H9 (cell line): ENCODE measurements at places on chromosomes 7 and 10. TPM values are rescaled to one million over a fixed set of nuclear protein-coding genes. Genes with fewer than 3 reads are reported as not detected.

Gene SORBS1
- total RNA-seq, result 21.5 and 24.3 TPM in 2 replicates

GRCh38 chr10:67794256-67794655 is 43.7 kb downstream of the DNAJC12 start:
- H3K4me3 ChIP-seq, result no peak overlapping the region
- peaks cover 5% of the 10 kb centered on the region; the same call in 1 of the 2 replicates for H3K4me1 ChIP-seq
- H3K27ac ChIP-seq, result no peak overlapping the region

GRCh38 chr10:129870961-129871621 is 93.0 kb downstream of the EBF3 start:
- DNase-seq, result no peak
- no peak overlapping the region for H3K27ac ChIP-seq
- H3K4me3 ChIP-seq, result no peak overlapping the region
- no peaks in the 10 kb centered on the region for H3K4me1 ChIP-seq

DNA sequence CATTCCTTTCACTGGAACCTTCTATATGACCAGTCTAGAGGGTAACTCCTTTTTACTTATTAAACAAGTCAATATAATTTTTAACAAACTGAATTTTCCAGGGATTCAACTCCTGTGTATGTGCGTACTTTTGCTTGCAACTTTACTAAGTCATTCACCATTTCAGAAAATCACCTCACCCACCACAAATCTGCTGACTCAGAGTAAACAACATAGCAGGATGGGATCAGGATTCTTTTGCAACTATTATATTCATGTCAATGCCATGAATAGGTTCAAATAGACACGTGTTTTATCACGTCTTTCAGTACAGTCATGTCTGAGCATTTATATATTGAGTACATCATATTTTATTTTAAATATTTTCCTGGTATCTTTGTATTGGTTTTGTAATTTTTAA is 14.5 kb downstream of the CTTNBP2 start:
- H3K27me3 ChIP-seq, result no peaks in the 10 kb centered on the region
- H3K4me1 ChIP-seq, result no peaks in the 10 kb centered on the region
- peaks cover 19% of the 10 kb centered on the region; the same call in 2 of the 3 replicates for H3K36me3 ChIP-seq
- DNase-seq, result no peak

GRCh38 chr7:109479388-109479787 is 909.7 kb downstream of the DNAJB9 start:
- DNase-seq, result no peak
- H3K27me3 ChIP-seq, result no peaks in the 10 kb centered on the region
- no peaks in the 10 kb centered on the region for H3K4me1 ChIP-seq
- H3K4me3 ChIP-seq, result no peak overlapping the region

DNA sequence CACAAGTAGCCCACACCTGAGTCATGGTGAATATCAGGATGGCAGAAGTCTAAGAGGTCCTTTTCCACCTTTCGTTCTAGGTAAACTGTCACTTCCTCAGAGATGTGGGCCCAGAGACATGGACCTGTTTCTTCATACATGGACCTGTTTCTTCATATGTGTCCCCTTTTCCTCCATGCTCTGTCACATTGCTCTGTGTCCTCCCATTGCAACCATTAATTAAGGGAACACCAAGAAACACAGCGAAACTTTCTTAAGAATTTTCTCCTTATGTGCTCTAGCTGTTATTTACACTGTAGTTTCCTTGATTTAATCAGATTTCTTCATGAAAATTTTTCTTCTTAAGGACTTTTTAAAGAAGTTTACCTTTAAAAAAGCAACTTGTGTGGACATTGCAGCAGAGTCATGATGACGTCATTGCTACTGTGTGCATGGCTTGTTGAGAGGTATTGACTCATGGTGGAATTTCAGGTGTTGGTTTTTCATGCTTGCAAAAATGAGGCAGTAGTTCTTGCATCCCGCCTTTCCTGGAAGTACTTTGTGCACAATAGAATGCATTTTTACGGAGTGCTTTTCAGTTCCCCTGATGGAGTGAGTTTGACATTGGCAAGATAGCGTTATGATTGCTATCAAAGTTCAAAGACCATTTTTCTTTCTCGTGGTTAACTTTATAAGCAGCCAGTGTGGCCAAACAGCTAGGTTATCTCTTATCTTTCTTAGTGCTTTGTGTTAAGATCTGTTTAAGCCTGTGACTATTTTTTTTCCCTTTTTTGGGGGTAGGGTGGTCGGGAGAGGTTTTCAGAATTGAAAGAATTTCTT is 37.7 kb downstream of the CFAP58 start:
- no peak for DNase-seq
- no peak overlapping the region for H3K27ac ChIP-seq
- H3K27me3 ChIP-seq, result no peaks in the 10 kb centered on the region
- no peaks in the 10 kb centered on the region for H3K4me1 ChIP-seq
- no peak overlapping the region for H3K4me3 ChIP-seq

- no peak overlapping the region for H3K27ac ChIP-seq
- H3K36me3 ChIP-seq, result no peaks in the 10 kb centered on the region; the same call in 1 of the 2 replicates
- no peaks in the 10 kb centered on the region for H3K27me3 ChIP-seq
Observed at GRCh38 chr7:39199006-39199405, 221.3 kb downstream of the POU6F2 start.

- H3K27ac ChIP-seq, result no peak overlapping the region
- 0 out of 2 replicates have a peak, but pooled peaks cover 2% of the 10 kb centered on the region for H3K4me1 ChIP-seq
- no peaks in the 10 kb centered on the region for H3K27me3 ChIP-seq
- H3K4me3 ChIP-seq, result no peak overlapping the region
- H3K36me3 ChIP-seq, result no peaks in the 10 kb centered on the region
Observed at GRCh38 chr7:141231018-141231792, 157.3 kb downstream of the TMEM178B start.

DNA sequence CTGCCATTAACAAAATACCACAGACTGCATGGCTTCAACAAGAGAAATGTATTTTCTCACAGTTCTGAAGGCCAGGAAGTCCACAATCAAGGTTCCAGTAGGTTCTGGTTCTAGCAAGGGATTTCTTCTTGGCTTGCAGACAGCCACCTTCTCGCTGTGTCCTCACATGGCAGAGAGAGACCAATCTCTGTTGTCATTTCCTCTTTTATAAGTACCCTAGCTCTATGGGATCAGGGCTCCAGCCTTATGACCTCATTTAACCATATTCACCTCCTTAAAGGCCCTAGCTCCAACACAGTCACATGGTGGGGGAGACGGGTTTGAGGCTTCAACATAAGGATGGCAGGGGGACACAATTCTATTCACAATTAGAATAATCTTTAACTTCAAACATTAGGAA is 23.6 kb downstream of the ABI1 start:
- DNase-seq, result no peak
- H3K27ac ChIP-seq, result no peak overlapping the region
- peaks cover 8% of the 10 kb centered on the region; the same call in 1 of the 2 replicates for H3K4me1 ChIP-seq
- no peak overlapping the region for H3K4me3 ChIP-seq

- no peaks in the 10 kb centered on the region for H3K27me3 ChIP-seq
- H3K36me3 ChIP-seq, result no peaks in the 10 kb centered on the region
- H3K27ac ChIP-seq, result no peak overlapping the region
- H3K4me1 ChIP-seq, result no peaks in the 10 kb centered on the region
Observed at GRCh38 chr10:46323176-46323575, 36.4 kb downstream of the ANTXRL start.

Gene TMEM140
- not detected in 2 replicates for total RNA-seq

DNA sequence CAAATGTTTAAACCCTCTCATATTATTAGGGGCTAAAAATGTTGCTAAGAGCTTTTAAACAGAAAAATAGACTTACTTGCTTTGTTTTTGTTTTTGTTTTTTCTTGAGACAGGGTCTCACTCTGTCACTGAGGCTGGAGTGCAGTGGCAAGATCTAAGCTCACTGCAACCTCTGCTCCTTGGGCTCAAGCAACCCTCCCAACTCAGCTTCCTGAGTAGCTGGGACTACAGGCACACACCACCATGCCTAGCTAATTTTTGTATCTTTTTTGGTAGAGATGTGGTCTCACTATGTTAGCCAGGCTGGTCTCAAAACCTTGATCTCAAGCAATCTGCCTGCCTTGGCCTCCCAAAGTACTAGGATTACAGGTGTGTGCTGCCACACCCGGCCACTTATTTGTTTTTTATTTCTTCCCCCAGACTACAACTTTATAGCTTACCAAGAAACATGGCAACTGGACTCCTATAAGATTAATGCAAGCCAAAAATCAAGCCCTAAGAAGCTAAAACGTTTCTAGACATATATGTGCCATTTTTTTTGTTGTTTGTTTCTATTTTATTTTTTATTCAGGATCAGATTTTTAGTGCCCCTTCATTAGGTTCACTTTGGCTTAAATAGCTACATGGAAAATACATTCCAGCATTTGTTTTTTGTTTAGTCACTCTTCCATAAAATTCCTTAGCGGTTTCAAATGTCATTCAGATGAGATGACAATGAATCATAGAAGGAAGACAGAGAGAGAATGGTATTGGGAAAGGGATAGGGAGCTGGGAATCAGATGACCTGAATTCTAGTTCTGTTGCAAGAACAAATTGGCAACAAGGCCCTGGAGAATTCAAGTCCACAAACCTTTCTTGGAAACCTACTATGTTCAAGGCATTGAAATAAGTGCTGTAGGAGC is 163.4 kb upstream of the MKLN1 start:
- H3K4me3 ChIP-seq, result no peak overlapping the region
- no peaks in the 10 kb centered on the region; the same call in 1 of the 2 replicates for H3K4me1 ChIP-seq
- DNase-seq, result no peak
- H3K36me3 ChIP-seq, result no peaks in the 10 kb centered on the region
- no peak overlapping the region for H3K27ac ChIP-seq

- no peak for DNase-seq
- no peaks in the 10 kb centered on the region for H3K27me3 ChIP-seq
- no peak overlapping the region for H3K4me3 ChIP-seq
- no peak overlapping the region for H3K27ac ChIP-seq
Observed at GRCh38 chr7:34058801-34059135, 153.4 kb downstream of the BMPER start.

Gene MRPS17
- 25.9 and 28.0 TPM in 2 replicates for total RNA-seq

DNA sequence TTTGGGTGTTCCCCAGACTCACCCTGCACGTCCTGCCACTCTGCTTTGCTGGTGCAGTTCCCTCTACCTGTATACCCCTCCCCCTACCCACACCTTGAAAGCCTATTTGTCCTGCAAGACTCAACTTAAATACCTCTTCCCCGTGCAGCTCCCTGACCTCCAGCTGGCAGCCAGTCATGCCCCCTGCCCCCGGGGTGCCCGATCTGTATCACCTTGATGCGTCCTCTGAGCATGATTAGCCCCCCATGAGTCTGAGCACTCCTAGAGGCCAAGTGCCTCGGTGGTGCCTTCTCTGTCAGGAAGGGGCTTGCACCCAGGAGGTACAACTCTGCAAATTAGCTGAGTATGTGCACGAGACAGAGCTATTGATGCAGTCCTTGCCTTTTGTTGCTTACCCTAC is 95.1 kb downstream of the RGS10 start:
- no peak overlapping the region for H3K4me3 ChIP-seq
- no peaks in the 10 kb centered on the region for H3K4me1 ChIP-seq
- no peak overlapping the region for H3K27ac ChIP-seq
- H3K36me3 ChIP-seq, result no peaks in the 10 kb centered on the region; the same call in 2 of the 3 replicates
- no peak for DNase-seq

- H3K27me3 ChIP-seq, result no peaks in the 10 kb centered on the region
- peaks cover 76% of the 10 kb centered on the region for H3K36me3 ChIP-seq
- no peaks in the 10 kb centered on the region for H3K4me1 ChIP-seq
- no peak overlapping the region for H3K27ac ChIP-seq
- DNase-seq, result no peak
Observed at GRCh38 chr10:5762531-5762930, 50.7 kb downstream of the GDI2 start.

DNA sequence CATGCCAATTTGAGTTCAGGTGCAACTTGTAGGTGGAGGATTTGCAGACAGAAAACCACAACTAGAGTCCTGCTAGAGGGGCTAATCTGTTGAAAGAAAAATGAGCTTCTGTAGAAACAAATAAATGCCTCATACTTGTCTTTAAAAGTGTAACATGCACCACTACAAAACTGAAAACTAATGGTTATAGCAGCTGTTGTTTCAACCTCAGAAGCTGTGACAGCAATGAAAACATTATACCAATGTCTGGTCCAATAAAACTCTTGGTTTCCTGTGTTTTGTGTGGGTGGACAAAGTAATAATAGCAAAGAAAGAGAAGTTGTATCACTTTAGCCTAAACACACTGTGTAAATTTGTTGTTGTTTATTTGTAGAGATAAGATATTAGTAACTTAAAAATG is 3.4 kb upstream of the PPP1R9A start:
- H3K27me3 ChIP-seq, result no peaks in the 10 kb centered on the region
- no peak overlapping the region for H3K4me3 ChIP-seq
- DNase-seq, result no peak
- no peaks in the 10 kb centered on the region; the same call in 2 of the 3 replicates for H3K36me3 ChIP-seq
- H3K4me1 ChIP-seq, result no peaks in the 10 kb centered on the region
- H3K27ac ChIP-seq, result no peak overlapping the region

Gene CLRN3
- total RNA-seq, result not detected in 2 replicates

GRCh38 chr10:74314166-74314565 is 163.1 kb downstream of the ADK start:
- no peaks in the 10 kb centered on the region for H3K4me1 ChIP-seq
- no peak for DNase-seq
- no peaks in the 10 kb centered on the region for H3K27me3 ChIP-seq
- H3K27ac ChIP-seq, result no peak overlapping the region
- H3K4me3 ChIP-seq, result no peak overlapping the region

DNA sequence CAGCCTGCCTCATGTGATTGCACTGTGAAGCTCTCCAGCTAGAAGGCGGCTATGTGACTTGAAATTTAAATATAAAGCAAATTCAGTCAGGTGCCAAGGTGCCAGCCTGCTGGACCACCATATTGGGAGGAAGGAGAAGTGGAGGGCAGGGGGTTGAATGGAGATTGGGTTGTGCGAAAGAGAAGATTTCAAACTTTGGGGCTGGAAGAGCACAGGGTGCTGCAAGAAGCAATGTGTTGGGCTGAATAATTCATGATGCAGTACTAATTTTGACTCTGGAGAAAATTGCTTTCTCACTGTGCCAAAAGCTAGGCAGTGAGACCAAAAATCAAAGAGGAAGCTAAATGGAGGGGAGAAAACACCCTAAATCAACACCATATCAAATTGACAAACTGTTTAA is 335.3 kb downstream of the NRG3 start:
- H3K36me3 ChIP-seq, result no peaks in the 10 kb centered on the region
- no peak overlapping the region for H3K27ac ChIP-seq
- H3K4me3 ChIP-seq, result no peak overlapping the region
- no peaks in the 10 kb centered on the region for H3K27me3 ChIP-seq
- no peak for DNase-seq
- no peaks in the 10 kb centered on the region for H3K4me1 ChIP-seq

Gene NUDCD3
- total RNA-seq, result 71.9 and 85.9 TPM in 2 replicates

GRCh38 chr10:70477661-70478162 is 855 bp upstream of the PALD1 start:
- no peak overlapping the region for H3K27ac ChIP-seq
- H3K4me1 ChIP-seq, result peaks cover 12% of the 10 kb centered on the region
- H3K36me3 ChIP-seq, result no peaks in the 10 kb centered on the region
- DNase-seq, result no peak
